ENCODE measurements at places on chromosomes 3 and 15. TPM values are rescaled to one million over a fixed set of nuclear protein-coding genes. Genes with fewer than 3 reads are reported as not detected.

The ABHD17C gene
- total RNA-seq: 9.0 TPM

The CPOX gene
- total RNA-seq: 50.8 TPM

The APH1B gene
- total RNA-seq: 11.6 TPM

The DPPA2 gene
- not detected for total RNA-seq

The NEK10 gene
- total RNA-seq: 1.5 TPM

The TMPRSS7 gene
- total RNA-seq: not detected

The KLHL25 gene
- 6.2 TPM for total RNA-seq

The CYP8B1 gene
- not detected for total RNA-seq

The CCDC174 gene
- total RNA-seq: 36.5 TPM

The LRRIQ4 gene
- 0.14 TPM for total RNA-seq

The SNX22 gene
- total RNA-seq: 0.14 TPM

The PATL2 gene
- 0.44 TPM for total RNA-seq

The HTR3C gene
- 0.14 TPM for total RNA-seq

The C3orf85 gene
- total RNA-seq: not detected

The PHLDB2 gene
- total RNA-seq: 96.8 TPM

The ZDHHC23 gene
- 1.1 TPM for total RNA-seq

The UBL7 gene
- 54.7 TPM for total RNA-seq

The CCR8 gene
- not detected for total RNA-seq

The MYH15 gene
- total RNA-seq: 1.3 TPM

The MYO5C gene
- under 0.01 TPM for total RNA-seq

The LDHAL6B gene
- total RNA-seq: not detected

The FAM81A gene
- not detected for total RNA-seq

The GPR156 gene
- 0.44 TPM for total RNA-seq

The ZNF502 gene
- total RNA-seq: 3.9 TPM

The PP2D1 gene
- not detected for total RNA-seq

The CLRN1 gene
- not detected for total RNA-seq

The INAFM2 gene
- 12.5 TPM for total RNA-seq

The EXD1 gene
- not detected for total RNA-seq

The IGSF10 gene
- 0.14 TPM for total RNA-seq

The ZMAT3 gene
- 20.6 TPM for total RNA-seq

The CIP2A gene
- total RNA-seq: 58.3 TPM

The PCLAF gene
- 35.2 TPM for total RNA-seq

The ZDHHC19 gene
- not detected for total RNA-seq

The FBXO40 gene
- total RNA-seq: not detected

The SNRPA1 gene
- total RNA-seq: 10.3 TPM

The RAB27A gene
- total RNA-seq: 27.1 TPM

The NRG4 gene
- not detected for total RNA-seq

The KPNA4 gene
- 66.0 TPM for total RNA-seq

The CCR3 gene
- total RNA-seq: not detected

The ATP13A4 gene
- total RNA-seq: not detected

The SCN11A gene
- under 0.01 TPM for total RNA-seq

The LSAMP gene
- under 0.01 TPM for total RNA-seq

The LSMEM2 gene
- total RNA-seq: not detected

The CPB1 gene
- total RNA-seq: not detected

The C15orf62 gene
- total RNA-seq: not detected

The LRRC2 gene
- total RNA-seq: 1.4 TPM

The PLA2G4E gene
- total RNA-seq: not detected

The CDC25A gene
- 32.4 TPM for total RNA-seq

The SMCO1 gene
- not detected for total RNA-seq

The AADAC gene
- 0.43 TPM for total RNA-seq

The IL17RB gene
- not detected for total RNA-seq

The OR5K2 gene
- not detected for total RNA-seq

The BTLA gene
- not detected for total RNA-seq

The ZPLD1 gene
- 0.14 TPM for total RNA-seq

Data from placental pericyte (primary cell).